ENCODE measurements at places on chromosomes 16 and 17. TPM values are rescaled to one million over a fixed set of nuclear protein-coding genes. Genes with fewer than 3 reads are reported as not detected.

GRCh38 chr17:75472119-75472518, 15.7 kb downstream of the TMEM94 start:
- no peak overlapping the region for H3K4me3 ChIP-seq
- no peak overlapping the region for H3K27ac ChIP-seq
- no peak for DNase-seq
- H3K27me3 ChIP-seq = no peaks in the 10 kb centered on the region

GRCh38 chr17:36667922-36668321, 66.5 kb downstream of the MRM1 start:
- no peaks in the 10 kb centered on the region for H3K36me3 ChIP-seq
- no peaks in the 10 kb centered on the region for H3K4me1 ChIP-seq
- H3K27me3 ChIP-seq = peaks cover 3% of the 10 kb centered on the region
- H3K27ac ChIP-seq = no peak overlapping the region
- peak; percentile 2 for DNase-seq

DNA sequence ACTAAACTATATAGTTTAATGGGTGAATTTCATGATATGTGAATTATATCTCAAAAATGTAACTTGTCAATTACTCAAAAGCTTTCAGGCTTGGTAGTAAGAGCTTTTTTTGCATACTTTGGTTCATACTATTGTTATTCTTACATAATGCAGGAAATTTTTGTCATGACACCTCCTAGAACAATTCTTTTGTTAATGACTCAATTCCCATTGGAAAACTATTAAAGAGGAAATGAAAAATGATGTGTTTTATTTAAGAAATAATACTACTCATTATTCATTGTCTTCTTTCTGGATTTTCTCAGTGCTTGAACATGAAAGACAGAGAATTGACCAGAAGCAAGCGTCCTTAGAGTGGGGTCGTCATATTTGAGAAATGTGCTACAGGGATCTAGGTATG, 196.4 kb upstream of the KCNJ16 start:
- H3K4me1 ChIP-seq = peaks cover 15% of the 10 kb centered on the region
- H3K27me3 ChIP-seq = no peaks in the 10 kb centered on the region
- DNase-seq = no peak
- no peak overlapping the region for H3K4me3 ChIP-seq

- H3K4me1 ChIP-seq = no peaks in the 10 kb centered on the region
- DNase-seq = no peak
- H3K36me3 ChIP-seq = no peaks in the 10 kb centered on the region
- no peak overlapping the region for H3K4me3 ChIP-seq
- no peak overlapping the region for H3K27ac ChIP-seq
Measured at GRCh38 chr17:77375917-77376651, 235.3 kb downstream of the SEC14L1 start.

DNA sequence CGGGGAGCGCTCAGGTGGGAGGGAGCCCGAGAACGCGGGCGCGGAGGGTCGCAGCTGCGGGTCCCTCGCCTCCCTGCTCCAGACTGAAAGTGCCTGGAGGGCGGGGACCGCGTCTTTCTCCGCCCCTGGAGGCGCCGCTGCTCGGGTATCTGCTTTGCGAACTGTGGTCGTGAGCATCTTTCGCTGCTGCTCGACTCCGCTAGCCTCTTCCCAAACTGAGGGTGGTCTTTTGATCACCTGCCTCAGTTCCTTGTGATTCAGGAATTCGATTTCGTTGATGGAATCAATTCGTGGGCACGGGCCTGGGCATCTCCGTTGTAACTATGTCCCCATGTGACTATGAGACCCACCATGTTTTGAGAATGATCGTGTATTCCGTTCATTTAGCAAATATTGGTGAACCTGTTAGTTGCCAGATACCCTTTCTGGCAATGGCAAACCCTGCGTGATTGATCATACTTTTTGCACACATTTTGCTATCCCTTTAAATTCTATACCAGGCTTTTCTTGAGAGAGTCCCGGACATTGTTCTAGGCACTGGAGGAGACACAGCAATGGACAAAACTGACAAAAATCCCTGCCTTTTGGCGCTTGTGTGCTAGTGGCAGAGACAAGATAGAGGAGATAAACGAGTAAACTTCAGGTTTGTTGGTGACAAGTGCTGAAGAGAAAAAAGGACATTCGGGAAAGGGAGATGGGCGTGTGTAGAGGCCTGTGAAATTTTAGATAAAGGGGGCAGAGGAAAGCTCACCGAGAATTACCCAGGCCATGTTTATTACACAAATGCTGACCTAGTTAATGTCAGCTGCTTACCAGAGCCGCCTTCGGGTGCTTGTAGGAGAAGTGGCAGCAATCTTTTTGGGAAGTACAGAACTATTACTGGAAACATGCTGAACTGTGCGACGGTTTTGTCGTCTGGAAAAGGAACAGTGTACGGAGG, 948 bp downstream of the UTP18 start:
- H3K36me3 ChIP-seq = peaks cover 33% of the 10 kb centered on the region
- peaks cover 41% of the 10 kb centered on the region for H3K4me1 ChIP-seq

- no peak for DNase-seq
- H3K4me3 ChIP-seq = no peak overlapping the region
- H3K27ac ChIP-seq = no peak overlapping the region
- no peaks in the 10 kb centered on the region for H3K4me1 ChIP-seq
Measured at GRCh38 chr17:5068236-5068635, 10.0 kb upstream of the ZFP3 start.

DNA sequence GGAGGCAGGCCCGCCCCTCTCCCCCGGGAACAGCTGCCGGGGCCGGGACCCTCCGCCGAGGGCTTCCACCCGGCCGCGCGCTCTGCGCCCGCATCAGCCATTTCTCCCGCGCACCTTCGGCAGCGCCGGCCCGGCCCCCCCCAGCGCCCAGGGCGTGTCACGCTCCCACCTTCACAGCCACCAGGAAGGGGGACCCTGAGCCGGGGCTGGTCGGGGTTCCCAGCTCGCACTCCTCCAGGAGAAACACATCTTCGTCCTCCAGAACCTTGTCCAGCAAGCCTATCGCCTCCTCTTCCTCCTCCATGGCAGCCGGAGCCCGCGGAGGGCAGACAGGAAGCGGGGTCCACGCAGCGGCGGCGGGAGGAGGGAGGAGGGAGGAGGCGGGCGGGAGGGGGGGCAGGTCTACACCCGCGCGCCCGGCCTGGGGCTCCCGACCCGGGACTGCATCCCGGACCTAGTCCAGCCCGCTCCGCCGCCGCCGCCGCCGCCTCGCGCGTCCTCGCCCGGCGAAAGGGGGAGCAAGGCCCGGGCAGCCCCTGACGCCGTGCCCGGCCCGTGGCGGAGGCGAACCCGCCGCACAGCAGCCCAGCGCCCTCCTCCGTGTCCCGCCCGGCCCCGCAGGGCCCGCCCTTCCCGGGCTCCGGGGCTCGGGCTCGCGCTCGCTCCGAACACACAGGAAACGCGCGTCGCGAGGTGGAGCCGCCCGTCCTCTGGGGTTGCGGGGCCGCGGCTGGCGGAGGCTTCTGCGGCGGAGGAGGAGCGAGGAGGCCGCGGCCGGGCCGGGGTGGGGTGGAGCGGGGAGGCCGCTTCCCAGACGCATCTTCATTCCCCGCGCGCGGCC, 70.8 kb downstream of the ABR start:
- no peaks in the 10 kb centered on the region for H3K27me3 ChIP-seq
- H3K27ac ChIP-seq = peak overlapping the region; percentile 100
- no peaks in the 10 kb centered on the region for H3K36me3 ChIP-seq
- H3K4me3 ChIP-seq = peak overlapping the region; percentile 80
- H3K4me1 ChIP-seq = peaks cover 41% of the 10 kb centered on the region

DNA sequence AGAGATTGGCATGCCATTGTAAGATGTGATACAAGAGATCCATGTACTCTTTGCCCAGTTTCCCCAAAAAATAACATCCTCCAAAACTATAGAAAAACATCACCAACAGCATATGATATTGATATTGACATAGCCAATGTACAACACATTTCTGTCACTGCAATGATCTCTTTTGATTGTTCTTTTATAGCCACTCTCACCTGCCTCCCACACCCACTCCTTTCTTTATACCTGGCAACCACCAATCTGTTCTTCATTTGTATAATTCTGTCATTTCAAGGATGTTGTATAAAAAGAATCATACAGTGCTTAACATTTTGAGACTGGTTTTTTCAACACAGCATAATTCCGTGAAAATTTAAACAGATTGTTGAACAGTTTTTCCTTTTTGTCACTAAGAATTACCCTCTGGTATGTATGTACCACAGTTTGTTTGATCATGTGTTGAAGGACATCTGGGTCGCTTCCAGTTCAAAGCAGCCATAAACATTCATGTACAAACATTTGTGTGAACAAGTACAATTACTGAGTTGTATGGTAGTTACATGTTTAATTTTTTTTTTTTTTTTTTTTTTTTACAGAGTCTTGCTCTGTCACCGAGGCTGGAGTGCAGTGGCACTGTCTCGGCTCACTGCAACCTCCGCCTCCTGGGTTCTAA, 9.9 kb downstream of the KRTAP9-1 start:
- H3K27me3 ChIP-seq = no peaks in the 10 kb centered on the region
- no peak overlapping the region for H3K27ac ChIP-seq
- no peaks in the 10 kb centered on the region for H3K4me1 ChIP-seq
- H3K4me3 ChIP-seq = no peak overlapping the region

GRCh38 chr17:79574108-79574507, 36.7 kb downstream of the RBFOX3 start:
- no peak overlapping the region for H3K4me3 ChIP-seq
- H3K36me3 ChIP-seq = no peaks in the 10 kb centered on the region
- H3K27ac ChIP-seq = no peak overlapping the region

DNA sequence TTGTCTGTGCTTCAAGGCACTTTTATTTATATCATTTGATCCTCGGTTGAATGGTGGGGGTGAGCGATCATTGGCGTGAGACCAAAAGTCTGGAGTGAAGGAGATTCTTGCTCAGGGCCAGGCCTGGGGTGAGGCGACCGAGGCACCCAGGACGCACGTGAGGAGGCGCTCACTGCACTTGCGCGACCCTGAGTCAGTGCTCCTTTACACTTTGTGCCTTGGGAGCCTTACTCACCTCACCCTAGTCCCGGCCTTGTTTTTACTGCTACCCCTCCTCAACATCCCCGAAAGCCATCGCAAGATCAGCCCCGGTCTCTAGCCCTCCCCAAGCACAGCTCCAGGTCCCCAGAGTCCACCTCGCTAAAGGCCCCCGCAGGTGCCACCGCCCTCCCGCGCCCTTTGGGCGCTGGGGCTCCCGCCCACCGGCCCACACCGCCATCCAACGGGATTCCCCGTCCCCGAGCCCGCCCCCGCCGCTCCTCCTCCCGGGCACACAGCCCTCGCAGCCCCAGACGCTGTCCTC, 496 bp downstream of the EZH1 start:
- H3K36me3 ChIP-seq = no peaks in the 10 kb centered on the region
- peak overlapping the region; percentile 46 for H3K27ac ChIP-seq
- DNase-seq = peak; percentile 44
- peak overlapping the region; percentile 65 for H3K4me3 ChIP-seq
- no peaks in the 10 kb centered on the region for H3K27me3 ChIP-seq

DNA sequence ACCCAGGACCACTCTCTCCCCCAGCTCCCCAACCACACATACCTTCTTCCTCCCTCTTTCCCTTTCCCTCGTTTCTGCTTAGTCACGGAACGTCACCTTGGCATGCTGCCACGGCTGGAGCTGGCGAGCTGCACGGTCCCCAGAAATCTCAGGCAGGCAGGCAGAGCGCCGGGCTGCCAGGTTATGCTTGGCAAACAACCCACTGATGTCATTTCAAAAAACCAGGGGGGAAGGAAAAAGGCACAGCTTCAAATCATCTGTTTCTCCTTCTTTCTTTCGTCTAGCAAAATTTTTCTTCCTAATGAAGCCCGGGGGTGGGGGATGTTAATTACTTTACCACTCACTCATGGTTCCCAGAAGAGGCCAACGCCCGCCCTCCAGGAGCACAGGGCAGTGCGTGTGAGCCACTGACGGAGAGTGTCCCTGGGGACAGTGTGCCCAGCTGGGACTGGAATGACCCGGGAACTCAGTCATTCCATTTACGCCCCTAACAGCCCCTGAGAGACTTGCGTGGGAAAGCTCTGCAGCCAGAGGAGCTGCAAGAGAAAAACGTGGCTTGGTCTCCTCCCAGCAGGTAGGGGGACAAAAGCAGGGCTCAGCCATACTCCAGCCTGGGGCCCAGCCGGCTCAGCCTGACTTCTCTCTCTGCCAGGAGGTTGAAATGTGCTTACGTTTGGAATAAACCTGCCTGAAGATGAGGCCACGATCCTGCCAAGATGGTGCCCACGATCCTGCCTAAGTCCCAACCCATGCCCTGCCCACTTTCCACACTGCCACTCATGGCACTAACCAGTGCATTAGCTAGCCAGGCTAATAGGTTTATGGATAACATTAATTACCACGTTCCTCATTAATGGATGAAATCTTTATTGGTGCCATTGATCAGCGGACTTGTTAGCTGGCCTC, 198.9 kb downstream of the ZFHX3 start:
- H3K4me3 ChIP-seq = no peak overlapping the region
- no peaks in the 10 kb centered on the region for H3K36me3 ChIP-seq
- peaks cover 15% of the 10 kb centered on the region for H3K4me1 ChIP-seq
- peak overlapping the region; percentile 79 for H3K27ac ChIP-seq

DNA sequence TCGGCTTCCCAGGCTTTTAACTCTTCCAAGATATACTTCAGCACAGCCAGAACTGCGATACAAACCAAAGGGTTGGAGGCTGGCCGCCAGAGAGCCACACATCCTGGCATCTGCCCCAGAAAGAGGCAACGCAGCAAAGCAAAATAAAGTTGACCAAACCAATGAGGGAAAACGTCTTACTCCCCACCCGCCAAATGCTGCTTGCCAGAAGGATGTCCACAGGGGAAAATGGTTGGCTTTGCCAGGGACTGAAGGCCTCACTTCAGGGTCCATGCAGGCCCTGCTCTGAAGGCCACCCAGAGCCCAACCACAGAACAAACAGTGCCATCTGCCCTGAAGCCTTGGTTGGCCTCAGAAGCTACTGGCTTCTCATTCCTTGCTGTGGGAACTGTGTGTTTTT, 15.0 kb downstream of the CACNG1 start:
- DNase-seq = no peak
- H3K4me1 ChIP-seq = no peaks in the 10 kb centered on the region
- no peaks in the 10 kb centered on the region for H3K27me3 ChIP-seq
- no peaks in the 10 kb centered on the region for H3K36me3 ChIP-seq

GRCh38 chr17:62093188-62094155, 28.4 kb upstream of the MED13 start:
- DNase-seq = peak; percentile 97
- H3K4me3 ChIP-seq = no peak overlapping the region
- H3K4me1 ChIP-seq = peaks cover 19% of the 10 kb centered on the region
- H3K36me3 ChIP-seq = no peaks in the 10 kb centered on the region
- H3K27ac ChIP-seq = peak overlapping the region; percentile 93

DNA sequence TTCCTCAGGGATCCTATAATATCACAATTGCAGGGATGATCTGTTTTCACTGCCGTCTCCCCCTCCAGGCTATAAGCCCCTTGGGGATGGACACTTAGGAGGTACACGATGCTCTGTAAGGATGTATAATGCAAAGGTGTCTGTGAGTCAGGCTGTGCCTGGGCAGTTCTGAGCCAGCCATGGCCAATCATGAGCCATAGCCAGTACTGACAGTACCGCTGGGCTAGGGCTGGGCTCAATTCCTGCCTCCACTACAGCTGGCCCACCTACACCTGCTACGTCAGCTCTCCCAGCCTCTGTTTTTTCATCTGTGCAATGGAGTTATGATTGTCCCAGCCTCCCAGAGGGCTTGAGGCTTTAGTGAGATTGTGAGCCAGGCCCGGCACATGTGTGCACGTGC, 2.8 kb upstream of the WNT9B start:
- H3K4me3 ChIP-seq = no peak overlapping the region
- no peak for DNase-seq
- H3K27me3 ChIP-seq = peaks cover 34% of the 10 kb centered on the region
- H3K36me3 ChIP-seq = no peaks in the 10 kb centered on the region
- no peaks in the 10 kb centered on the region for H3K4me1 ChIP-seq
- no peak overlapping the region for H3K27ac ChIP-seq

- no peak overlapping the region for H3K27ac ChIP-seq
- H3K27me3 ChIP-seq = no peaks in the 10 kb centered on the region
- no peak overlapping the region for H3K4me3 ChIP-seq
- no peaks in the 10 kb centered on the region for H3K36me3 ChIP-seq
Measured at GRCh38 chr17:32822996-32823395, 53.9 kb downstream of the MYO1D start.

The KRT15 gene
- total RNA-seq = 144 TPM

The KRT31 gene
- not detected for total RNA-seq

Data from PC-3 (cell line).